ENCODE measurements at places on chromosomes 4 and X.

DNA sequence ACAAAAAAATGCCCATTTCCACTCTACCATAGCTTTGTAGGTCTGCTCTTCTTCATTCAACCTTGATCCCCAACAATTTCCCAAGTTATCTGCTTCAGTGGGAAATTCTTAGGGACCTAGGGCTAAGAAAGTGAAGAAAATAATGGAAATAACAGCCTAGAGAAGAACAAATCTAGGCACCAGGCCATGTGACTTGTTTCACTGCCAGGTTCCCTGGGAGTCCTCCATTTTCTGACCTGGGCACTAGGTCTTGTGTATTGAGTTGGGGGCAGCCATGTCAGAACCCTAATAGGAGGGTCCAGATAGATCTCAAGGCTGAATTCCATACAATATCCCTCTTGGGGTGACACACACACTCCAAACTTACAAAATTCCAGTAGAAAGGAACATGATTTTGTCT, 194.6 kb upstream of the STK26 start:
- no peak for DNase-seq

GRCh38 chr4:47972181-47972580, 44.3 kb downstream of the CNGA1 start:
- no peak for DNase-seq

DNA sequence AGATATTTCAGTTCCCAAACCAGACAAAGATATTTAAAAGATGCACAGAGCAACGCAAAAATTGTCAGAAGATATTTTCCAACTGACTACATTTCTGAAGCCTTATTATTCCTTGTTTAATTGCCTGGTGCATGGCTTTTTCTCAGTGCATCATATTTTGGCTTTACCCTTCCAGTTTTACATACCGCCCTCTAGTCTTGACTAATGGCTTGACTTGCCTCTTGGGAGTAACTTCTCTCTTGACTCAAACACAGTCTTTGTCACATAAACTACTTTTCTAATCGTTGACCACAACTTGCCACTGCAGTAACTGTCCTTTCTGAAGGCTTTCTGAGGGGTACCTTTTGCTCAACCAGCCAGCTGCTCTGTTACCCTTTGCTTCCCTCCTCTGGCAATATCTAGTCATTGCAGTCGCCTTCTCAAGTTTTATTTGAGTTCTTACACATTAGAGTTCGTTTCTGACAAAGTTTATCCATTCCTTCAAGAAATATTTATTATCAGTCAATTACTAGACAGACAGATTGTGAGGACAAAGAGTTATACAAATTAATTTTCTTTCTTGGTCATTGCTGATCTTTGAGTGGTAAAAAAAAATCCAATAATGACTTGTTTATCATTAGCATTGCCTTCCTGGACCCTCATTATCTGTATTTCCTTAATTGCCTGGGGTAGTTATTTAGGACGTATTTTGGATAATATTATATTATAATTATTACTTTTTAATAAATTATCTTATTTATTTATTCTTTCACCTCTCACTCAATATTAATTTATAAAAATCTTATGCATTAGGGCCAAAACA, 506.9 kb upstream of the PCDH10 start:
- no peak for DNase-seq

DNA sequence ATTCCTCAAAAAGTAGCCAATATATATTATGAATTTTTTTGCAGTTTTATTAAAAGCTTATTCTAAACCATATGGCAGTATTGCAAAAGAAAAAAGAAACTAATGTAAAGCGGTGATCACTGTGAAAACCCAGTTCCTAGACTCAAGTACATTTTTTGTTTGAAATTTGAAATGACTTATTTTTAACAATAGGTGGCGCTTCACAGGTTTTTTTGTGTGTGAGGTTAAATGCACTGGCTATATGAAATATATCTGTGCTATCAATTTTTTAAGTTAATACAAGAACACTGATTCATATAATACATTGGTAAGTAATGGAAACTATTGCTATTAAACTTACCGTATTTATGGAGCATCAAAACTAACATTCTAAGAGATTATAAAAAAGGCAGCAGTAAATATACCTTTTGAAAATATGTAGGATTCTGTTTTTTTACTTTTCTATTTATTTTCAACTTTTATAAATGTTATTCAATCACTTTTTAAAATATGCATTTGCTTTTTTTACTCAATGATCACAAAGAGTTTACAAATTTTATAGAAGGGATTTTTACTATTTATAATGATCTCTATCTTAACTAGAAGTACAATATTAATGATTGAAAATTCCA, 5.6 kb upstream of the SPRY1 start:
- no peak for DNase-seq

GRCh38 chrX:38868941-38869401, 67.7 kb downstream of the MID1IP1 start:
- DNase-seq = no peak

DNA sequence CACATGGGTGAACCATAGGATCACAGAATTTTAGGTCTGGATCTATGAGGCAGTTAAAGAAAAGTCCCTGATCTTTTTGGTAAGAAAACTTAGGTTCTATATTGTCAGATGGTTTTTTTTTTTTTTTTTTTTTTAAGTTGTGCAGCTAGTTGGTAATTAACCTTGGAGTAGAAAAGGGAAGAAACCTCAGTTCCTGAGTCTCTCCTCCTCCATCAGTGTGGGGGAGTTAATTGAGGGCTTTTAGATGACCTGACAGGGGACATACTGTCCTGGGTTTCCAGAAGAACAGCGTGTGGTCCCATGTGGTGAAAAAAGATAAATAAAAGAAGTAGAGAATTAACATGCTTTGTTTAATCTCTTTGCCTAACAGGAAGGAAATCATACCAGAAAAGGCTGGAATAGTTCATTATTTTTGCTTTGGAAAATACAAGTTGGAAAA, 123.7 kb downstream of the ARHGAP10 start:
- no peak for DNase-seq

GRCh38 chrX:97260679-97261078, 377.0 kb downstream of the RPA4 start:
- DNase-seq = no peak

- DNase-seq = no peak
Observed at GRCh38 chr4:119103263-119103662, 32.4 kb upstream of the MYOZ2 start.

DNA sequence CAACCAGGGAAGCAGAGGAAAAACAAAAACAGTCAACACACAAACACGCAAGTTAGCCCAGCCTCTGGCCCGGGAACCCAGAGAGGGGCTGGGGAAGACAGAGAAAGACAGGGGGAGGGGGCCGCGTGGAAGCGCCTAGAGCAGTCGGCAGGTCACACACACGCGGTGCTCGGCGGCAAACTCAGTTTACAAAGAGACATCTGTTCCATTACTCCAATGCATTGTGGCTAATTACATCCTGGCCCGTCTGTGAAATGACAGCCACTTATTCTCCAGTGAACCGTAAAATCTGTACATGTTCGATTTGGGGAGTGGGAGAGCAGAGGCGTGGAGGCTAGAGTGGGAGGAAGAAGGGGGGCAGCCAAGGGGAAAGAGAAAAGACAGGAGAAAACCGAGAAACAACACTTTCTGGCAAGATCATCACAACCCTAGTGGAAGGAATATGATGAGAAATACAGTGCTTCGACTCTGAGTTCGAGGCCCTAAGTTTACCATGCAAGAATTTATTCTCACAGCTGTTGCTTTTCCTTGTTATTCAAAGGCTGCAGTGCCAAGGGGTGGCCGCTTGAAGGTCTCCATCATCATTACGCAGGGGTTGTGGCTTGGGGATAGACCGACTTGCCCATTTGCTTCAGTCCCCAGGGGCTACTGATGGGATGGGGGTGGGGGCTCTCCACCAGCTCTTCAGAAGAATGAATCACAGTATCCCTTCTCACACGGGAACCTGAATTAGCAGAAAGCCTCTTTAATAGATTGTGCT, 167.7 kb downstream of the MGST2 start:
- no peak for DNase-seq

All from stimulated activated CD4-positive, alpha-beta T cell treated with anti-CD3 and anti-CD28 coated beads, Interleukin-15, amount 100 ng/mL, for 1 hour (primary cell).